ENCODE measurements at places on chromosomes 3 and 15. TPM values are rescaled to one million over a fixed set of nuclear protein-coding genes. Genes with fewer than 3 reads are reported as not detected.

SCN11A gene
- total RNA-seq: 0.36 TPM

GOLGA6D gene
- not detected for total RNA-seq

- no peak for DNase-seq
Measured at GRCh38 chr15:100041127-100041828, 300.5 kb downstream of the ADAMTS17 start.

DNA sequence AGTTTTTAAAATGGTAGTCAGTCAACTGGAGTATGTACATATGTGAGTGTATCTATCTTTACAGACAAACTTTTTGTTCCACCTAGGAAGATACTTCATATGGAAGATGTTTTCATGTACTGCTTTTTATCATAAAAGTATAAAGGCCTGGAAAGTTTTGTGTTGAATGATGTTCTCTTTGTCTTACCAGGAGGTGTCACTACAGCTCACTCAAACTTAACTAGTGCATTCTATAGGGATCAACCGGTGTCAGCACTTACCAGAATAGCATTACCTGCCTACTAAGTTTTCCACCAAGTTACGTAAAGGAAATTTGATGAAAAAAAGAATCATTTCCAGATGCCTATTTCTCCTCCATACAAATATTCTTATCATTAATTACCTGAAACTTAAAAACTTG is 522.6 kb upstream of the SEMA6D start:
- no peak for DNase-seq

DNA sequence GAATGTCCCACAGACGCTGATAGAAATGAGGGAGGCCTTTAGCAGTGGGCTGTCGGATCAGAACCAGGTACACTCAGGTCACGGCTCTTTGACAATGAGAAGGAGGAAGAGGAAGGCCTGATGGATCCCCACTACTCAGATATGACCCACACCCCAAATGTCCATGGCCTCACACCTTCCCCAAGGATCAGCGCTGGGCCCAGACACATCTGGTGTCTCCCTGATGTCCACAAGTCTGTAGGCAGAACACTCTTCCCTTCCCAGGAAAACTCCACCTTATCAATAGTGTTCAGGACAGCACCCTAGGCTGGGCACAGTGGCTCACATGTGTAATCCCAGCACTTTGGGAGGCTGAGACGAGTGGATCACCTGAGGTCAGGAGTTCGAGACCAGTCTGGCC is 33.3 kb upstream of the SFMBT1 start:
- DNase-seq: no peak

DNA sequence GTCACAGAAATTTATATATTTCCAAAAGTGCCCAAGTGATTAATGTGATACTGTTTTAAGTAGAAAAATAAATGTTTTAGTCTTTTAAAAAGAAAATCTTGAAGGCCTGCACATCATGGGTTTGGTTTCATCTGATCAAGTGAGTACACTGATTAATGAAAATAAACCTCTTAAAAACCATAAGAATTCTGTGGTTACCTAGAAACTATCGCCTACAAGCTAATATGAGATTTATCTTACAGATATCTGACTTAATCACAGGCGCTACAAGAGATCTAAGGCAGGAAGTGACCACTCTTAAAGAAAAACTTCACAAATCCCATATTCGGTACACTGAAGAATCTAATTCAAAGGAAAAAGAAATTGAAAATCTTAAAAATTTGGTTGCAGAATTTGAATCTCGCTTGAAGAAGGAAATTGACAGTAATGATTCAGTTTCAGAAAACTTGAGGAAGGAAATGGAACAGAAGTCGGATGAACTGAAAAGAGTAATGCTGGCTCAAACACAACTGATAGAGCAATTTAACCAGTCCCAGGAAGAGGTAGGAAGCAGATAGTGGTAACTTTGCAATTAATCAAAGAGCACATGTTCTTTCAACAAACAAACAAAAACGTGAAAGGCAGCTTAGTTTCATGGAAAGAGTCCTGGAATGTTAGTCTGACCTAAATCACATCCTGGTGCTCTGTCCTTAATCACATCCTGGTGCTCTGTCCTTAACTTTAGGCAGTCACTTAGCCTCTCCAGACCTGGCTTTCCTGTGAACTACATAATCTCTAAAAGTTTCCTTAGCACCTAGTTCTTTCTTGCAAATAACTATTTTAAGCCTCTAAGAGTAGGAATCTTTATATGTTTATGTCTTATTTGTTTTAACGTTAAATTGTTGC is 131.8 kb downstream of the CCNL1 start:
- DNase-seq: no peak

Data from omental fat pad (tissue), 4 donors.